ENCODE measurements at places on chromosomes 7 and 10. TPM values are rescaled to one million over a fixed set of nuclear protein-coding genes. Genes with fewer than 3 reads are reported as not detected.

GRCh38 chr7:97859606-97860204, 12.5 kb downstream of the ASNS start:
- H3K4me1 ChIP-seq, result no peaks in the 10 kb centered on the region
- DNase-seq, result no peak
- peaks cover 43% of the 10 kb centered on the region for H3K36me3 ChIP-seq

- no peaks in the 10 kb centered on the region for H3K27me3 ChIP-seq
- H3K4me1 ChIP-seq, result peaks cover 37% of the 10 kb centered on the region
- DNase-seq, result no peak
- H3K4me3 ChIP-seq, result no peak overlapping the region
- no peak overlapping the region for H3K27ac ChIP-seq
These were observed 122.2 kb downstream of the GRM3 start for GRCh38 chr7:86765931-86766330.

- no peak overlapping the region for H3K27ac ChIP-seq
- peaks cover 9% of the 10 kb centered on the region for H3K4me1 ChIP-seq
- H3K4me3 ChIP-seq, result no peak overlapping the region
- no peak for DNase-seq
These were observed 232.7 kb downstream of the TEX36 start for GRCh38 chr10:125450218-125450617.

- H3K27me3 ChIP-seq, result no peaks in the 10 kb centered on the region
- no peaks in the 10 kb centered on the region for H3K36me3 ChIP-seq
- no peak for DNase-seq
- no peak overlapping the region for H3K27ac ChIP-seq
- no peak overlapping the region for H3K4me3 ChIP-seq
These were observed 257.8 kb upstream of the GNAI1 start for GRCh38 chr7:79876848-79877252.

- no peak for DNase-seq
- H3K27ac ChIP-seq, result no peak overlapping the region
- peaks cover 10% of the 10 kb centered on the region for H3K27me3 ChIP-seq
- peaks cover 22% of the 10 kb centered on the region for H3K4me1 ChIP-seq
- H3K36me3 ChIP-seq, result no peaks in the 10 kb centered on the region
These were observed 192.1 kb upstream of the PDE1C start for GRCh38 chr7:32262315-32262714.

- no peak overlapping the region for H3K4me3 ChIP-seq
- no peak overlapping the region for H3K27ac ChIP-seq
- no peaks in the 10 kb centered on the region for H3K27me3 ChIP-seq
- peaks cover 5% of the 10 kb centered on the region for H3K4me1 ChIP-seq
These were observed 102.0 kb downstream of the STRA8 start for GRCh38 chr7:135335628-135336139.

- no peaks in the 10 kb centered on the region for H3K36me3 ChIP-seq
- H3K4me3 ChIP-seq, result no peak overlapping the region
- DNase-seq, result no peak
These were observed 211.3 kb downstream of the BICC1 start for GRCh38 chr10:58723966-58724365.

GRCh38 chr10:77478247-77478961, 159.2 kb downstream of the KCNMA1 start:
- H3K4me3 ChIP-seq, result no peak overlapping the region
- DNase-seq, result no peak
- H3K27me3 ChIP-seq, result no peaks in the 10 kb centered on the region

DNA sequence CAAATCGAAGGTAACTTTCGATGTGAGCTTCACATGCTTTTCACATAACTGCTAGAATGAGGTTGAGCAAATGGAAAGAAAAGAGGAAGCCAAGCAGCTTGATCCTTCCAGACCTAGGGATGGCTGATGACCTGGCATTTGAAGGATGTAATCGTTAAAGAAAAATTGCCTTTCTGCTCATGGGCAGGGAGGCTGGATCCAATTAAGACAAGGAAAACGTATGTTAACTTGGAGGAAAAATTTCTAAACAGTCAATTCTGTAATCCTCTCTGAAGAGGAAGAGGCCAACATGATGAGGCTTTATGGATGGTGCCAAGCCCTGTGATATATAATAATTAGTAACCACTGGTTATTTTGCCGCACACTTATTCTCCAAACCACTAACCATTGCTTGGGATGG, 12.5 kb downstream of the GRK5 start:
- no peaks in the 10 kb centered on the region for H3K27me3 ChIP-seq
- H3K4me1 ChIP-seq, result peaks cover 26% of the 10 kb centered on the region
- H3K27ac ChIP-seq, result no peak overlapping the region
- no peaks in the 10 kb centered on the region for H3K36me3 ChIP-seq

DNA sequence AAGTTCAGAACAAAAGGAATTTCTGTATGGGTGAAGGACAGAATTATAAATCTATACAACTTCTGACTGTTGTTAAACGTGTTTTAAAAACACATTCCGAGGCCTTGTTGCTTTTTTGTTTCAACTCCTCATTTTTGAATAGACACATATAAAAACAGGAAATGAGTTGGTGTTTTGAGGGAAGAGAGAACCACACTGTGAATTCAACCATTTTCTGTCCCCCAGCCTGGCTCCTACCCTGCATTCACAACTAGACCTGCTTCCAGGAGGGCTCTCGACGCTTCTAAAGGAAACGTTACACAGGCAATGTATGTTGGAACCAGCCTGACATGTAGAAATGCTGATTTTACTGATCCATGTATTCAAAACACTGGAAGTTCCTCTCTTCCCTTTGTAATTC, 76.5 kb downstream of the OR13A1 start:
- no peak overlapping the region for H3K4me3 ChIP-seq
- H3K27ac ChIP-seq, result no peak overlapping the region
- H3K27me3 ChIP-seq, result no peaks in the 10 kb centered on the region
- no peak for DNase-seq
- H3K4me1 ChIP-seq, result peaks cover 16% of the 10 kb centered on the region

DNA sequence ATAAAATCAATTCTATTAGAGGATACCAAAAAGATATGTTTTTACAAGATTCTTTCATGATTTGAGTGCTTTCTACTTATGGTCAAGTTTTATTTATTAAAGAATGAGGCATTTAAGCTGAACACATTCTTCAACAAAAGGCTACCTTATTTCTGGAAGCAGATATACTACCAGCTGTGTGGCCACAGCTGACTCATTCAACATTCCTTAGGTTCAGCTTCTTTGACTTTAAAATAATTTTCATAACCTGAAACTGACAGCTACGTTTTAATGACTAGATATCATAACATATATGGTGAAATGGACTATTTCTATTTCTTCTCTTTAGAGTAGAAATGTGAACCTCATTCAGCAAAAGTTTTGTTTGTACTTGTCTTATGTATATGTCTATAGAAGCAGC, 414.2 kb upstream of the SEMA3C start:
- no peak overlapping the region for H3K4me3 ChIP-seq
- no peaks in the 10 kb centered on the region for H3K4me1 ChIP-seq
- H3K36me3 ChIP-seq, result no peaks in the 10 kb centered on the region
- DNase-seq, result no peak

DNA sequence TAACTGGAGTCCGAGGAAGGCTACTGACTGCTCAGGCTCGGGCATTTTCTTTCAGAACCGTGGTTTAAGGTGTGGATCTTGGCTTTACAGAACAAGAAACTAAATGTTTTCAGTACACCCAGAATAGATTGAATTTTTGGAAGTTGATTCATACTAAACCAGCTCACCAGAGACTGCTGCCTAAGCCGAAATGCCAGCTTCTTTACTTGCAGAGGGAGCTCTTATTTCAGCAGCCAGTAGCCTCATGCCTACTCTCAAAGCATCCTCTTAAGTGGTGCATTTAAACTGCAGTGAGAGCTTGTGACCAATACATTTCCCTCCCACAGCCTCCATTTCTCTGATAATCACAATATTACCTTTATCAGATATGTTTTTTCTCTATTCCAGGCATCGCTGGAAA, 615.1 kb downstream of the SUGCT start:
- no peak overlapping the region for H3K4me3 ChIP-seq
- H3K27me3 ChIP-seq, result no peaks in the 10 kb centered on the region
- no peak overlapping the region for H3K27ac ChIP-seq

DNA sequence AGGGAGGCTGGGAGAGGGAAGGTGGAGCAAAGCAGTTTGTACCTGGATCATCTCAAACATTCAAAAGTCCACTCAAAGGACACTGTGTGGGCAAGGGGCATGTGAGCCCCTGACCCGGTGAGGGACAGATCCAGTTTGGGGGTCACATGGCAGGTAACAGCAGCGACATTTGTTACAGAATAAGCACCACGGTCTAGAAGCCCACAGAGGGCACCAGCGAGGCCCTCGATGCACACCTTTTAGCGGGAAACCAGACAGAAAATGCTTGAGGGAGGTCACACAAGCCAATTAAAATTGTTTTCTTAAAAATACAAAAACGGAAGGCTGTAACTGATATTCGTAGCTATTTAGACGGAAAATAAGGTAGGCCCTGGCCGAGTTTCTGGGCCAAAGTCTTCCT, 144.4 kb downstream of the ZMYND11 start:
- no peaks in the 10 kb centered on the region for H3K36me3 ChIP-seq
- H3K4me3 ChIP-seq, result no peak overlapping the region
- peak; percentile 44 for DNase-seq
- no peak overlapping the region for H3K27ac ChIP-seq
- peaks cover 7% of the 10 kb centered on the region for H3K4me1 ChIP-seq

DNA sequence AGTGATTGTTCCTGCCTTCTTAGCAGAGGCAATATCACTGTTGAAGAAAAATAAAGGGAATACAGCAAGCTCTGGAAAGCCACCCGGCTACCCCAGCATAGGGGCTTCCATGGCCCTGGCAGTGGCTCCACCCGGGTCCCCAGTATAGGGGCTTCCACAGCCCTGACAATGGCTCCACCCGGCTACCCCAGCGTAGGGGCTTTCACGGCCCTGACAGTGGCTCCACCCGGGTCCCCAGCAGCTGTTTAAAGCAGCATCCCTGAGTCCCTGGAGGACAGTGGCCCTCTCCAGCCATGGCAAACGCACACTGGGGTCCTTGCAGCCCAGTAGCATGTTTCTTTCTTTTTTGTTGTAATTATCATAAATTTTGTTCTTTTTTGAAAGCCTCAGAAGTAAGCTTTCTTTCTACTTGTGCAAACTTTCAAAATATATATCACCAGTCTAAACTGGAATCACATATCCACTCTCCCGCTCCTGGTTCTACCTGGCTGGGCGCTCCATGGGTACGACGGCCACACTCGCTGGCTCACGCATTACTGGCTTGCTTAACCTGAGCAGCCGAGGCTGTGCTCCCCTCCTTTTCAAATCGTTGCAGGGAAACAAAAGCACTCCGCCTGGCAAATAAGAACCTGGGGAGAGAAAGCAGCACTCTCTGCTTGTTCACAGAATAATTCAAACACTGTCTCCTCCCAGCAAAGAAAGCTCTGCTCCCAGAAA, 62.1 kb downstream of the TCERG1L start:
- peaks cover 42% of the 10 kb centered on the region for H3K36me3 ChIP-seq
- H3K4me1 ChIP-seq, result 0 out of 2 replicates have a peak, but pooled peaks cover 2% of the 10 kb centered on the region
- H3K27me3 ChIP-seq, result peaks cover 7% of the 10 kb centered on the region
- H3K4me3 ChIP-seq, result no peak overlapping the region
- DNase-seq, result no peak

DNA sequence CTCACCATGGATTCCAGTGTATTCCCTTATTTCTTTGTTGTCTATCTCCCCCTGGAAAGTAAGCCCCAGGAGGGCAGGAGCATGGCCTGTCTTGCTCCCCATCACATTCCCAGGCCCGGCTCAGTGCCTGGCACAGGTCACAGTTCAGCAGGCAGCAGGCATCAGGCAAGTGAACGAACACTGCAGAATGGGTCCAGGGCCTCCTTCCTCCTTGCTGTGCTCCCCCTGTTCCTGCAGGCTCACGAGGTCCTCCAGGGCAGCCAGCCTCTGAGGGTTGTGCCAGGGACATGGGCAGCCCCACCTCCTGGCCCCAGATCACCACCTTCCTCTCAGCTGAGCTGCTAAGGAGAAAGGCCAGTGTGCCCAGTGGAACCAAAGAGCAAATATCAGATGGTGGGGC, 41.8 kb downstream of the PDLIM1 start:
- H3K36me3 ChIP-seq, result peaks cover 31% of the 10 kb centered on the region
- DNase-seq, result no peak
- H3K4me1 ChIP-seq, result peaks cover 41% of the 10 kb centered on the region
- no peaks in the 10 kb centered on the region for H3K27me3 ChIP-seq
- H3K4me3 ChIP-seq, result no peak overlapping the region
- peak overlapping the region; percentile 88 for H3K27ac ChIP-seq

- H3K36me3 ChIP-seq, result no peaks in the 10 kb centered on the region
- H3K27me3 ChIP-seq, result no peaks in the 10 kb centered on the region
- no peak for DNase-seq
- no peak overlapping the region for H3K4me3 ChIP-seq
These were observed 37.2 kb downstream of the APBB1IP start for GRCh38 chr10:26475386-26475785.

FAM25C gene
- not detected for total RNA-seq

OGDH gene
- total RNA-seq, result 79.6 TPM

VAX1 gene
- not detected for total RNA-seq

LIPM gene
- total RNA-seq, result not detected

OR6V1 gene
- not detected for total RNA-seq

CXCL12 gene
- total RNA-seq, result 64.3 TPM

PNLIP gene
- 1.9 TPM for total RNA-seq

PLCE1 gene
- 0.14 TPM for total RNA-seq

IFIT2 gene
- 0.07 TPM for total RNA-seq

SFRP4 gene
- total RNA-seq, result 0.24 TPM
